ENCODE measurements at places on chromosomes 1 and 21. TPM values are rescaled to one million over a fixed set of nuclear protein-coding genes. Genes with fewer than 3 reads are reported as not detected.

Gene KNCN
- not detected for total RNA-seq

Gene OPRD1
- total RNA-seq: not detected

Gene C1QC
- total RNA-seq: not detected

Gene MPZ
- 0.87 TPM for total RNA-seq

Gene B4GALT3
- 18.3 TPM for total RNA-seq

Gene RAB7B
- total RNA-seq: 6.3 TPM

Gene OR2T35
- not detected for total RNA-seq

Gene PTP4A2
- 366 TPM for total RNA-seq

Gene CACNA1S
- not detected for total RNA-seq

Gene DMBX1
- not detected for total RNA-seq

Gene TFF2
- not detected for total RNA-seq

Gene FAM110D
- total RNA-seq: under 0.01 TPM

Gene IL22RA1
- total RNA-seq: under 0.01 TPM

Gene SPSB1
- 23.1 TPM for total RNA-seq

Gene PSRC1
- 17.3 TPM for total RNA-seq

Gene ADAM30
- total RNA-seq: not detected

Gene NCF2
- 0.11 TPM for total RNA-seq

Gene SLC16A1
- 149 TPM for total RNA-seq

Gene FCGR3B
- total RNA-seq: not detected

Gene BTBD19
- total RNA-seq: 12.0 TPM

Gene GTF2B
- total RNA-seq: 44.1 TPM

Gene CNR2
- not detected for total RNA-seq

Gene FCGR2B
- total RNA-seq: not detected

Gene FABP3
- total RNA-seq: 52.1 TPM

Gene USF1
- 87.2 TPM for total RNA-seq

Gene CD101
- total RNA-seq: under 0.01 TPM

Gene GPN2
- 9.8 TPM for total RNA-seq

Gene SLC37A1
- total RNA-seq: 1.9 TPM

Gene SNIP1
- 23.4 TPM for total RNA-seq

Gene RNU1-4
- total RNA-seq: 2,224 TPM

Gene REG4
- total RNA-seq: not detected

Gene ACOT11
- total RNA-seq: 5.7 TPM

Gene LRIF1
- total RNA-seq: 16.4 TPM

Gene EFHD2
- 36.0 TPM for total RNA-seq

Gene MAN1C1
- total RNA-seq: 2.4 TPM

Gene COL6A1
- total RNA-seq: 822 TPM

Gene NUP133
- total RNA-seq: 42.2 TPM

Gene SELL
- total RNA-seq: 0.12 TPM

Gene TEDDM1
- total RNA-seq: not detected

Gene TACSTD2
- total RNA-seq: 0.11 TPM

Gene MAP3K7CL
- 11.8 TPM for total RNA-seq

Gene FAM151A
- not detected for total RNA-seq

Gene TDRD5
- total RNA-seq: under 0.01 TPM

Gene IL23R
- total RNA-seq: not detected

Gene FGR
- total RNA-seq: not detected

Gene RNF186
- 0.12 TPM for total RNA-seq

Gene AMPD1
- not detected for total RNA-seq

Gene SERTAD4
- 0.33 TPM for total RNA-seq

Gene KISS1
- total RNA-seq: 0.22 TPM
